NCI-H2171 (cell line): ENCODE measurements at places on chromosomes 13 and 19.

DNA sequence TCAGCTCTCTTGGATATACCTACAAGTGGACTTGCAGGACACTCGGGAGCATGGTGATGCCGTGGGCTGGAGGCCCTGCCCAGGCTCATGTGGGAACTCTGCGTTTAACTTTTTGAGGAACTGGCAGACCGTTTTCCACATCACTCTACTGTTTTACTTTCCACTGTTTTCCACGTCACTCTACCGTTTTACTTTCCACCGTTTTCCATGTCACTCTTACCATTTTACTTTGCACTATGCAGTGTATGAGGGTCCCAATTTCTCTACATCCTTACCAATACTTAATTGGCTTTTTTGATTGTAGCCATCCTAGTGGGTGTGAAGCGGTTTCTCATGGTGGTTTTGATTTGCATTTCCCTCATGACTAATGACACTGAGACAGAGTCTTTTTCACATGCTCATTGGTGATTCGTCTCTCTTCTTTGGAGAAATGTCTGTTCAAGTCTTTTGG is 40.5 kb downstream of the GATAD2A start:
- no peak for DNase-seq

DNA sequence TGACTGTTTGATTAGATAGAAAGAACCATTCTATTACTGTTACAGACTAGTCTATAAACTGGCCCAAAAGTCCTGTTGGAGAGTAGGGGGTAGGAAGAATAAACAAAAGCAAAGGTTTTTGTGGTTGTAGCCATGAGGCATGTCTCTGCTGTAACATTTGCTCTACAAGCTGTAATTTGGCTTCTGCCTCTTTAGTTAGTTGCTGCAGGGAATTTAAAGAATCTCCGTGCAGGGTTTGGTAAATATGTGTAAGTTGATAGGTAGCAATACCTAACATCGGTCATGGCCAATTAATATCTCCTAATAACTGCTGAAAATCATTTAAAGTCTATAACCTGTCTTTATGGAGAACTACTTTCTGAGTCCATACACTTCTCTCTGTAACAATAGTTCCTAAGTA is 13.0 kb downstream of the FPR3 start:
- DNase-seq, result no peak

DNA sequence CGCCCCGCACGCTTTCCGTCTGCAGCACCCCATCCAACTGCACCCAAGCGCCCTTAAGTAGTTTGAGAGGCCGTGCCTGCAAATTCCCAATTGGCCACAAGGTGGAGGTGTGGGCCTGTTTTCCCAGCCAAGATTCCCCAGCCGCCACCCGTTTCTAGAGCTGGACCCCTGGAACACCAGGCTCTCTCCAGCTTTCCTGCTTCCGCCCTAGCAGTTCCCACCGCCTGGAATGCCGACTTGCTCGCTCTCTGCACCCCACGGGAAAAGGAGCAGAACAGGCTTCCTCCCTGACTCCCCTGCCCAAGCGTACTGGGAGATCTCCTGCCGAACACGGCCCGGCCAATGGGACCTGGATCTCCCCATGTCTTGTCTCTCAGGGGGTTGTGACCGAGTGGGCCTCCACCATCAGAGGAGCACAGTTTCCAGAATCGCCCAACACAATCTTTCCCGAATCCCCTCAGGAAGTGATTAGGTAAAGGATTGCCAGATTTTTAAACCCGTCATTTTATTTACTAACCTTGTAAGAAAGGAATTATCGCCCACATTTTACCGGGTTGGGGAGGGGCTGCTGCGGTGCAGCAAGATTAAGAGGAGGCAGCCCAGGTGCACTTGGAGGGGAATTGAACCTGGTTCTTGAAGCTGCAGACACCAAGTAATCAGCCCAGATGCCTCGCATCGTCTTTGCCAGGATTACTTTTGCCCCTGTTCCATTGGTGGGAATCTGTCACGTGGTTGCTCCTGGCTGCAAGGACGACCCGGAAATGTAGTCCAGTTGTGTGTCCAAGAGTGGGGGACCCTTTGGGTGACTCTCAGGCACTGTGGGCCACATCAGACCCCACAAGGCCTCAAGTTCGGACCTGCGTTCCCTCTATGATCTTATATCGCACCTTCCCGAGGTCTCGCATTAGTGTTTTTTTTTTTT is 3.5 kb upstream of the NAPSA start:
- peak; percentile 66 for DNase-seq

DNA sequence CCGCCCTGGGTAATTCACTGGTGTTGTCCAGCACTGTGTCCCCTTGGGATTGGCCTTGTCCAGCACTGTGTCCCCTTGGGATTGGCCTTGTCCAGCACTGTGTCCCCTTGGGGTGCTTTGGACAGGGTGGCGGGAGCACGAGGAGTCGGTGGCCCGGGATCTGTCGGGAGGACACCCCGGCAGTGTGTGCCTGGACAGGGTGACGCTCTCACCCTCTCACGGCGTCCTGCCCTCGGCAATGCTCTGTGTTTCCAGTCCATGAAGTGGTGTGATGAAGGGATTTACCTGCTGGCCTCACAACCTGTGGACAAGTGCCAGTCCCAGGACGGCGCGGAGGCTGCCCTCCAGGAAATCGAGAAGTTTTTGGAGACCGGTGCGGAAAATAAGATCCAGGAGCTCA is 29.9 kb upstream of the F7 start:
- no peak for DNase-seq

DNA sequence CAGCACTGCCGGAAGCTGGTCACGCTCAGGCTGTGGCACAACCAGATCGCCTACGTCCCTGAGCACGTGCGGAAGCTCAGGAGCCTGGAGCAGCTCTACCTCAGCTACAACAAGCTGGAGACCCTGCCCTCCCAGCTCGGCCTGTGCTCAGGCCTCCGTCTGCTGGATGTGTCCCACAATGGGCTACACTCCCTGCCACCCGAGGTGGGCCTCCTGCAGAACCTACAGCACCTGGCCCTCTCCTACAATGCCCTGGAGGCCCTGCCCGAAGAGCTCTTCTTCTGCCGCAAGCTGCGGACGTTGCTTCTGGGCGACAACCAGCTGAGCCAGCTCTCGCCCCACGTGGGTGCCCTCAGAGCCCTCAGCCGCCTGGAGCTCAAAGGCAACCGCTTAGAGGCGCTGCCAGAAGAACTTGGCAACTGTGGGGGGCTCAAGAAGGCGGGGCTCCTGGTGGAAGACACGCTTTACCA is 3.2 kb upstream of the MAP2K7 start:
- no peak for DNase-seq

GRCh38 chr13:50594276-50595051 is 249.0 kb downstream of the DLEU7 start:
- DNase-seq, result no peak

DNA sequence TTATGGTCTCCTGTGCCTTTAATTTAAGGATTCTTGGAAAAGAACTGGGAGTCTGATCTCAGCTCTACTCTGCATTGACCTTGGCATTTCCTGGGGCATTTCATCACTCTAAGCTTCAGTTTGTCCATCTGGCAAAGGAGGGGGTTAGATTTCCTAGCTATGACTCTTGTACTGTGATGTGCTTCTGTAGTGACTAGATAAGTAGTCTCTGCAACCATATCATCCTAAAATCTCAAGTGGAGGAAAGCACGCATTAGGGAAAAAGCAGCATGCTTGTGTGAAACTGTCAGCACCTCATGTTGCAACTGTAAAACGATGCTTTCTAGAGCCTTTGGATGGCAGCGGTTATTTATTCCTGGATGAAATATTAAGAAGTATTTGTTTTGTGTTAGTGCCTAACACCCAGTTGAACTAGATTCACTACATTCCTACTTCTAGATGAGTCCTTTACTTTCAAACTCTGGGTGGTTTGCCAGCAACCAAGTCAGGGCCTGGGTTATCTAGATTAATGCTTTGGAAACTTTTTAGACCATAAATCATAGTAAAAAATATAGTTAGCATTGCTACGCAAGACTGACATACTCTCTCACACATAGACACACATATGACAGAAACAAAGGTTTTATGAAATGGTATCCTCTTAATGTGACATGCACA is 6.8 kb downstream of the WDFY2 start:
- DNase-seq, result no peak

DNA sequence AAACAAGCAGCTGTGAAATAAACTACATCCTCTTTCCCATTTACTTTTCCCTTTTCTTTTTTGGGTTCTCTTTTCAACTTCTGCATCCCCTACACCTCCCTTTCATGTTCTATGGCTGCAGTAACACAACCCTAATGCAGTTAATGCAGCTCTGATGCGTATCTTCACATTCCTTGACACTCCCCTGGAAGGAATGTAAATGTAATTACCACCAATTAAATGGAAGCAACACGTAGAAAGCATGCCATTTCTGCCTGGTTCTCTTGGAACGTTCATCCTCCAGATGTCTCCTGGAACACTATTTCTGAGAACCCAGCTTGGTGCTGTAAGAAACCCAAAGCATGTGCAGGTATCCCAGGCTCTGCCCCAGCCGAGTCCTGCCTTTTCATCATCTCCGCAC is 166.8 kb upstream of the FREM2 start:
- no peak for DNase-seq

DNA sequence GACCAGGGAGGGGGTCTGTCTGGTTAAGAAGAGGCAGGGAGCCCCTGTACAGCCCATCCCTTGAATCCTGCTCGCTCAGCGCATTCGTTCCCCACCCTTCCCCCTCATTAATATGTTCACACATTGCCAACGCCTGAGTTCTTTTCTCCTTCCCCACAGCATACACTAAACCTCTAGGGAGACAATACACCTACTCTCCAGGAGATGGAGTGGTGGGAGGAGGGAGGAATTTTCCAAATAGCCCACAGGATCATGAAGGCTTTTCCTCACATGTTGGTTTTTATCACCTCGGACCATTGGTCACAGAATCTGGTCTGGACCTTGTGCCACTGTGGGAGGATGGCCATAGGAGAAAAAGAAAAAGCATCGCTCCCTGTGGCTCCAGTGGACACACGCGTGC is 294.9 kb downstream of the SHISA2 start:
- no peak for DNase-seq

DNA sequence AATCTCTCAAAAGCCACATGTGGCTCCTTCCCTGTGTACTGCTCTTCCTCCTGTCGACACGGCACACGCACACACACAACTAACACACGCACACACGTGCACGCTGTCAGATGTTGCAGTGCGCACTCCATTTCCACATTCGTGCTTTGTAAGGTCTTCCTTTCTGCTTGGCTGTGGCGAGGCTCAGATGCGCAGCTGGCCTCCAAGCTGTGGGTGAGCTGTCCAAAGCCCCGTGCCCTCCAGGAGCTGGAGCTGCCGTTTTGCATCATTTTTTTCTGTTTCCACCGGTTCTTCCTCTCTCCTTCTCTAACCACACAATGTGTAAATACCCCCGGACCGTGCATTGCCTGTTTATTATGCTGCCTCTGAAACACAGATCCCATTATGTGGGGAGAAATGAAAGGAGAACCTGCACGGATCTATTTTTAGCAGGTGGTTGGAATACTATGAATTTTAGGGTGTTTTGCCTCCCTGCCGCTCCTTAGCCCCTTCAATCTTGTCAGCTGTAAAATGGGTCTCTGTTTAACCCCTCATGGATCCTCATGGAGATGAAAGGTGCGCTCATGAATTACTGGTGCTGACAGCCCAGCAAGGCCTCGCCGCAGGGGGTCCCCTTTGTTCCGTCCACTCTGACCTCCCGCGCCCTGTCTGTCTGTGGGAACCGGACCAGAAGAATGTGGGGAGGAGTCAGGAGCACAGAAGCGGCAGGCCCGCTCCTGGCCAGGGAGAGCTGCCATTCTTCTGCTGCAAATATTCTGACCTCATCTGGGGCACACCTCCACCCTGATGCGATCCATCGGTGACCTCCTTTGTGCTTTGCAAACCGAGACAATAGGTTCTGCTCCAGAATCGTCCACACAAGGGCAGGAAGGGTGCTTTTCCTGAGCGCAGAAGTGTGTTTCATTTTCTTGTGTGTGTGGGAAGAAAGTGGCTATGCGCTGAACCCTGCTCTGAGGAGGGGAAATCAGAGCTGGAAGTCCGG is 137.7 kb downstream of the SOX1 start:
- DNase-seq, result no peak

- DNase-seq, result no peak
Observed at GRCh38 chr19:6023085-6023682, 45.2 kb upstream of the RANBP3 start.

DNA sequence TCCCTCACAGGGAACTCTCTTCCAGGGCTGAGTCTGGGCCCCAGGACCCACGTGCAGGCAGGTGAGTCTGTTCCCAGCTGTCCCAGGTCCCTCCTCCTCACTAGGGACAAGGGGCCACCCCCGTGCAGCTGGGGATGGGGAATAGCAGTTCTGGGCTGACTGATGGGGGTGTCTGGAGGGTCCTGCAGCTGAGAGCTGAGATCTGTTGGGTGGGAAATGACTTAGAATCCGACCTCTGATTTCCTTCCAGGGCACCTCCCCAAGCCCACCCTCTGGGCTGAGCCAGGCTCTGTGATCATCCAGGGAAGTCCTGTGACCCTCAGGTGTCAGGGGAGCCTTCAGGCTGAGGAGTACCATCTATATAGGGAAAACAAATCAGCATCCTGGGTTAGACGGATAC is 461 bp downstream of the LILRA2 start:
- DNase-seq, result no peak

DNA sequence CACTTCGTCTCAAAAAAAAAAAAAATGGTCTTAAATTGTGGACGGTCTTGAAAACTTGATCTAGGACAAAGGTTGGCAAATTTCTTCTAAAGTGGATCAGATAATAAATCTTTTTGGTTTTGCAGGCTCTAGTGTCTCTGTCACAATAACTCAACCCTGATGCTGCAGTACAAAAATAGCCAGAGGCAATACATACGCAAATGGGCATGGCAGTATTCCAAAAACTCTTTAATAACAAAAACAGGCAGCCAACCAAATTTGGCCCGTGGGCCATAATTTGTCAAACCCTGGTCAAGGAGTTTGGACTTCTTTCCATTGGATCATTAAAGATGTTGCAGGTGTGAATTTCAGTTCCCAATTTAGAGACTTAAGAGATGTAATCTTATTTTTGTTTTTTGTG is 93.5 kb upstream of the MRI1 start:
- no peak for DNase-seq

DNA sequence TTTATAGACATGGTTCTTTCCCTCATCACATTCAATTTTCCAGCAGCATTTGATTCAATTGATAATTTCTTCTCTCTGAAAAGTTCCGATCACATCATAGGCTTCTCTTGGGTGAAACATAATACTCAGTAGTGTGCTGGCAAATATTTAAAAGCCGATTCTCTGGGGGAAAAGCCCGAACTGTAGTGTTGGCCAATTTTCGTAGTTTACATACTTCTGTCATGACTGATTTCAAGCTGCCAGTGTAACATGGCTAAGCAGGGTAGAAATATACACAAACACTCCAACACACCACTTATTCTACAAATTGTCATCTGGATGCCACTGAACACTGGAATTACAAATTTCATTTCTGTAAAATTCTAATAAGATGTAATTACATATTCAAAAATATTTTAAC is 56.1 kb upstream of the FREM2 start:
- DNase-seq, result no peak
